Stimulated activated CD8-positive, alpha-beta memory T cell treated with anti-CD3 and anti-CD28 coated beads, Interleukin-15, amount 100 ng/mL, for 1 hour (primary cell): ENCODE measurements at places on chromosomes 1 and 21.
A peak's percentile ranks its signal among the peaks of the same experiment; 100 is the strongest.

DNA sequence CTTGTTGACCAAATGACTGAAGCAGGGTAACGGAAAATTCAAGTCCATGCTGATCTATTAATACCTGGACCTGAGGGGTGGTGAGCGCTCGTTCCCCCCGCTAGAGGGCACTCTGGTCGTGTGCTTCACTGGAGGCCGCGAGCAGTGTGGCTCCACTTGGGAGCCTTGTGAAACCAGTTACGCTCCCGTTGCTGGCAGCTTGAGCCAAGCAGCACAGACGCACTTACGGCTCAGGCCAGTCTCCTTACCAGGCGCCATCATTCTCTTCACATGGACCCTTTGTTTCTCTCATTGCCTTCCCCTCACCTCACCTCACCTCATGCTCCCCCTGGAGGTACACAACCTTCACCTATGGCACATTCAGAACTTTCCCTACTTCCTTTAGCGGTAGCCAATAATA lies 49.7 kb upstream of the TSPAN2 start:
- DNase-seq, result peak; percentile 15

GRCh38 chr1:200217703-200218102 lies 190.2 kb downstream of the NR5A2 start:
- DNase-seq, result no peak

- DNase-seq, result no peak
Observed at GRCh38 chr1:3061566-3061965, 7.4 kb upstream of the PRDM16 start.

- DNase-seq, result no peak
Observed at GRCh38 chr1:39107341-39108290, 81.5 kb downstream of the NDUFS5 start.

DNA sequence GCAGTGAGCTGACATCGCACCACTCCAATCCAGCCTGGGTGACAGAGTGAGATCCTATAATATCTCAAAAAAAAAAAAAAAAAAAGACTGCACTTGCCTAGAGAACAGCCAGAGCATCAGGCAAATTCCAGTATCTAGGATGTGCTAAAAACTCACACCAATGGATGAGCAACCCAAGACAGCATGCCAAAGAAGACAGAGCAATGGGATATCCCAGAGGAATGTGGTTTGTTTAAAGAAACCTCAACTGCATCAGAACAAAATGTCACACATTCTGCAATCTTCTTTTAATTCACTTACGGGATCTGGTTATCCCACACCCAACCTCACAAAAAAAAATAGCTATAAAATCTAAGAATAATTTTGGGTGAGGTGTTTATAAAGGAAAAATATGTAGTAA lies 7.3 kb downstream of the KCNH1 start:
- no peak for DNase-seq

GRCh38 chr1:197415221-197415620 lies 147.2 kb downstream of the CRB1 start:
- DNase-seq, result no peak

GRCh38 chr1:32954168-32954567 lies 10.4 kb downstream of the RNF19B start:
- DNase-seq, result no peak

- no peak for DNase-seq
Observed at GRCh38 chr1:50702395-50702794, 257.7 kb downstream of the FAF1 start.

- DNase-seq, result no peak
Observed at GRCh38 chr1:87111659-87112371, 197.4 kb downstream of the HS2ST1 start.
